Germinal center (tissue), 1 donor: ENCODE measurements at places on chromosomes 5 and 9.

- no peak for DNase-seq
Measured at GRCh38 chr5:31630931-31631330, 8.0 kb upstream of the PDZD2 start.

- DNase-seq, result no peak
Measured at GRCh38 chr9:129402371-129402739, 218.5 kb downstream of the C9orf50 start.

DNA sequence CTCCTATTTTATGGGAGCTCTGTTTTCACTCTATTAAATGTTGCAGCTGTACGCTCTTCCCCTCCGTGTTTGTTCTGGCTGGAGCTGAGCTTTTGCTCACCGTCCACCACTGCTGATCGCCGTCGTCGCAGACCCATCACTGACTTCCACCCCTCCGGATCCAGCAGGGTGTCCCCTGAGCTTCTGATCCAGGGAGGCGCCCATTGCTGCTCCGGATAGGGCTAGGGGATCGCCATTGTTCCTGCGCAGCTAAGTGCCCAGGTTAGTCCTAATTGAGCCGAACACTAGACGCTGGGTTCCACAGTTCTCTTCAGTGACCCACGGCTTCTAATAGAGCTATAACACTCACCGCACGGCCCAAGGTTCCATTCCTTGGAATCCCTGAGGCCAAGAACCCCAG, 96.2 kb upstream of the PRDM9 start:
- no peak for DNase-seq

- DNase-seq, result no peak
Measured at GRCh38 chr9:76153902-76154629, 240.2 kb downstream of the RFK start.
